ENCODE measurements at places on chromosomes 4 and X.

GRCh38 chr4:121977251-121978171 lies 25.7 kb upstream of the TRPC3 start:
- no peak for DNase-seq

GRCh38 chr4:95728145-95728544 lies 111.7 kb upstream of the PDHA2 start:
- DNase-seq = no peak

- no peak for DNase-seq
Measured at GRCh38 chr4:128601991-128602695, 207.4 kb upstream of the JADE1 start.

GRCh38 chr4:80646061-80646460 lies 310.5 kb downstream of the CFAP299 start:
- DNase-seq = no peak

- DNase-seq = peak; percentile 54
Measured at GRCh38 chr4:142566777-142567176, 279.3 kb downstream of the INPP4B start.

DNA sequence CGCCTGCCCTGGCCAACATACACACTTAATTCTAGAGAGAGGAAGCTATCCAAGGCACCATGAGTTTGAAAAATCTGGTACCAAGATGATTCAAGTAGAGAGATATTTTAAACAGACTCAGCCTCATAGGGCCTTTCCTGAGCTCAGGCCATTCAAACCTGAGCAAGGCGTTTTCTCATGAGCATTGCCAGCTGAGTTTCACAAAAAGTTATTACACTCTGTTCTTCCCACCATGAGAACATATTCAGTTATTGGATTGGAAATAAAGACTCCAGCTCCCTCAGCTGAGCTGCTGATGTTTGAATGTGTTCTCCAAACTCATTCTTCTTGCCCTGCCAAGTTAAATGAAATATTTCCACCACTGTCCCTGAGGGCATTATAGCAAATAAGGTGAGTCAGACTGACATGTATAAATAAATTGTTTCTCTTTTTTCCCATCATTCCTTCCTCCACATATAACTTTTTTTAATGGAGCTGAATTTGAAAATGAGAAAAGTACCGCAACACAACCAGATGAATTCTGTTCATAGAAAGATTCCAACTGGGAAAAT lies 429.6 kb downstream of the RAB28 start:
- no peak for DNase-seq

GRCh38 chr4:65589331-65589730 lies 81.0 kb downstream of the EPHA5 start:
- no peak for DNase-seq

- DNase-seq = no peak
Measured at GRCh38 chr4:148514041-148514440, 71.8 kb upstream of the NR3C2 start.

- no peak for DNase-seq
Measured at GRCh38 chr4:129094347-129094746, 1.0 kb upstream of the SCLT1 start.

DNA sequence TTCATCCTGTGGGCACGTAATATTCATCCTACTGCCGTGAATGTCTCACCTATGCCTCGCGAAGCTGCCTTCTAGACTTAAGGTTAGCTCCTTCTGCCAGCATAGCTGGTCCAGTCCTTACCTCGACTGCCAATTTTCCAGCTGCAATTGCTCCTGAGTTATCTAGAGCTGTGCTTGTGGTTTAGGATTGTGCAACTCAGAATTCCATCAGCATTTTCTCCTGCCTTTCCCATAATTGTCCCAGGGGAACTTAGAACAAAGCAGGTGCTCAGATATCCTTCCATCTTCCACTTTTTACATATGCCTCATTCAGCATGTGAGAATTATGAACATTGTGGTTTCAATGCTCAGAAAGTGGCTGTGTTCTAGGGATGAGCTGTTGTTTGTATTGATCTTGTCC lies 131.4 kb upstream of the ADGRL3 start:
- DNase-seq = no peak

- no peak for DNase-seq
Measured at GRCh38 chr4:121650741-121651140, 46.0 kb downstream of the ANXA5 start.

- no peak for DNase-seq
Measured at GRCh38 chr4:8009710-8010511, 70.2 kb upstream of the AFAP1 start.

DNA sequence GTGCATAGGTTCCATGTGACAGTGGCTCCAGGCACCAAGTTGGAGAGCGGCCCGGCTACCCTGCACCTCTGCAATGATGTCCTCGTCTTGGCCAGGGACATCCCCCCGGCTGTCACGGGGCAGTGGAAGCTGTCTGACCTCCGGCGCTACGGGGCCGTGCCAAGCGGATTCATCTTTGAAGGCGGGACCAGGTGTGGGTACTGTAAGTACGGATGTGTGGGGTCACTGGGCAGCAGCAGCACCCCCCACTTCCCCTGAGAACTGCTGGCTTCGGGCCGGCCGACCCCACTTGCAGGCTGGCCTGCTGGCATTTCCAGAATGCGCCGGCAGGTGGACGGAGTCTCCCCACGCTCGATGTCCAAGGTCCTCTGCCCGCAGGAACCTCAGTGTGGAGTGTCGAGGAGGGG lies 13.2 kb downstream of the DOK7 start:
- DNase-seq = no peak

DNA sequence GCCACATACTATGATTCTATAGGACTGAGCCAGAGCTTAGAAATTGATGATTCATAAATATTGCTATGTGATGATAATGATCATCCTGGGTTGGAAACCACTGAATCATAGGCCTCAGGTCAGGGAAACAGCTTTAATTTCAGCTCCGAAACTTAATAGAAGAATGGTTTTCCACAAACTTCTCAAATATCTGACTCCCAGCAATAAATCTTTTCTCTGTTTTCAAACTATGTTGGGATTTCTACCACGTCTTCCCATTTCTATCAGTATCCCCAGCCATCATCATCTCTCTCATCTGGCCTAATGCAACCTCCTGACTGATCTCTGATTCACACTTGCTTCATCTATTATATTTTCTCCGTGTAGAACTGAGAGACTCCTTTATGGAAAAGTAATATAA lies 521.8 kb upstream of the AGA start:
- DNase-seq = no peak

- no peak for DNase-seq
Measured at GRCh38 chr4:81792521-81792920, 320.8 kb upstream of the RASGEF1B start.

- DNase-seq = no peak
Measured at GRCh38 chrX:148984238-148984637, 483.8 kb downstream of the AFF2 start.

- DNase-seq = peak; percentile 90
Measured at GRCh38 chrX:131821945-131822622, 201.0 kb upstream of the STK26 start.

Data from T-helper 1 cell (primary cell).